IMR-90 (cell line): ENCODE measurements at places on chromosomes 7 and 10. TPM values are rescaled to one million over a fixed set of nuclear protein-coding genes. Genes with fewer than 3 reads are reported as not detected.

Gene DYDC2
- not detected in 2 replicates for polyA plus RNA-seq

DNA sequence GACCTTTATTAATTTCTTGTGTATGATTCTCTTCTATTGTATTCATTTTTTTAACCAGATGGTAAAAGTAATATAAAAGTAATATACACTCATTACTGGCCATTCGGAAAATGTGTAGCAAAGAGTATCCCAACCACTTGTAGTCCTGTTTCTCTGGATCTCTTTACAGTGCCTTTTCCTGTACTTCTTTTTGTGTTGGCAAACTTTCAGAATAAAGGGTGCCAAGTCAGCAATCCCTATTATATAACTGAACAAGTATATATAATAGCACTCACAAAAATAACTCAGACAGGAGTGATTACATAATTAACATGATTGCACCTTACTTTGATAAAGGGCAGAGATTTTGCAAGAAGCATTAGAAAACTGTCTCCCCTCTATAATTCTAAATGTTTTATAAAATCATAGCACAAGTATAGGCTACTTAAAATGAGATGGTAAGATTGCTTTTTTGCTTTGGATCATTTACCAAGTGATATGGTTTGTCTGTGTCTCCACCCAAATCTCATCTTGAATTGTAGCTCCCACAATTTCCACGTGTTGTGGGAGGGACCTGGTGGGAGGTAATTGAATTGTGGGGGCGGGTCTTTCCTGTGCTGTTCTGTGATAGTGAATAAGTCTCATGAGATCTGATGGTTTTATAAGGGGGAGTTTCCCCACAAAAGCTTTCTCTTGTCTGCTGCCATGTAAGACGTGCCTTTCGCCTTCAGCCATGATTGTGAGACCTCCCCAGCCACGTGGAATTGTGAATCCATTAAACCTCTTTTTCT lies 41.5 kb upstream of the EPC1 start:
- no peak for DNase-seq

Gene AGMO
- polyA plus RNA-seq, result not detected in 2 replicates

Gene EBLN1
- not detected in 2 replicates for polyA plus RNA-seq

DNA sequence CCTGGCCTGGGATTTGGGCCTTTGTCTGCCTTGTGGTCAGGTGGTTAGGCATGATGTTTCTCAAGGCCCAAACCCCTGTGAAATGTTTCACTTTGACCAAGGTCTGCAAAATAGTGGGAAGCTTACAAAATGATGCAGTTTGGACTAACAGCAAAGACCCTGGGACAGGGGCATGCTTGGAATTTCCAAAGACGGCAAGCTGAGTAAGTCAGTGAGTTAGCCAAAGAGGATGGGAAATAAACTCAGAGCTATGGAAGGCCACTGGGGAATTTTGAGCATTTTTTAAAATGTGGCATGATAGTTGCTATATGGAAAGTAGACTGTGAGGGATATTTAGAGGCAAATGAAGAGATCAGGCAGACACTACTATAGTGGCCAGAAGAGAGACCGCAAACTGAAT lies 31.6 kb upstream of the PPP1R3C start:
- DNase-seq, result peak; percentile 19

Gene PDE1C
- polyA plus RNA-seq, result 10.9 and 14.2 TPM in 2 replicates

Gene DNA2
- 3.3 and 3.9 TPM in 2 replicates for polyA plus RNA-seq

Gene CAMK2G
- polyA plus RNA-seq, result 24.0 and 25.4 TPM in 2 replicates
